Fibroblast of skin of left quadriceps (primary cell): ENCODE measurements at places on chromosomes 3 and 15.

GRCh38 chr3:131141770-131142169 is 115.1 kb downstream of the NEK11 start:
- DNase-seq: no peak

GRCh38 chr3:133381346-133382109 is 18.3 kb upstream of the BFSP2 start:
- DNase-seq: no peak

DNA sequence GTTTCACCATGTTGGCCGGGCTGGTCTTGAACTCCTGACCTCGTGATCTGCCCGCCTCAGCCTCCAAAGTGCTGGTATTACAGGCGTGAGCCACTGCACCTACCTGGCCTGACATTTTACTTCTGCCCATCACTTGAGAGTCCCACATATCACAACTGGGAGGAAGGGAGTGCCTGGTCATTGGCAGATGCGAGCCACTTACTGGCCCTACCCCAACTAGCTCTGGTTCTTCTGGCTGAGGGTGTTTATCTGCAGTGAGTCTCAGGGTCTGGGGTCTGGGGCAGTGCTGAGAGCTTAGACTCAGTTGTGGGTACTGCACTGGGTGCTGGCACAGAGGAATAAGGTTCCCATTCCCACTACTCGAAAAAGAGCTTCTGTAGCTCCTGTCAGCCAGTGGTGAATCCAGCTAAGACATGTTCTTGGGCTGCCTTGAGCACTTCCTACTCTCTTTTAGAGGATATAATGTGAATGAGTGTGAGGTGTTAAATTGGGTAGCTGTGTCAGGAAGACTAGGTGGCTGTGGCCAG is 30.2 kb downstream of the DAG1 start:
- no peak for DNase-seq

GRCh38 chr15:63063877-63064409 is 21.4 kb downstream of the TPM1 start:
- DNase-seq: no peak

DNA sequence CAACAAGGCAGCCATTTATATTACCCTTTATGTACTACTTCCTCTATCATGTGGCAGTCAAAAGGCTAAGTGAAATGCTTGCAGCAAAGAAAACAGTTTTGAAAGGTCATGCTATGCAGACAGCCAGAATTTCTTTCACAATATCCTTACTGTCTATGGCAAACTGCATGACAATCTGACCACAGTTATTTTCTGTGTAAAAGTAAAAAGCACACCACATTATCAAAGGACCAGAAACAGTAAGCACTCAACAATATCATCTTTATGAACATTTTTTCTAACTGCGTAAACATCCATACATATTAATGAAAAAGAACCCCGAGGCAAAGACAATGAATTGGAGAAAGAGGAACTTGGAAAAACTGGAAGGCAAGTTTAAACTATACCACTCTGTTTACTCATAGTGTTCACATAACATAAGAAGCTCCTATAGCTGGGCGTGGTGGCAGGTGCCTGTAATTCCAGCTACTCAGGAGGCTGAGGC is 47.9 kb downstream of the PIK3CB start:
- DNase-seq: peak; percentile 19

DNA sequence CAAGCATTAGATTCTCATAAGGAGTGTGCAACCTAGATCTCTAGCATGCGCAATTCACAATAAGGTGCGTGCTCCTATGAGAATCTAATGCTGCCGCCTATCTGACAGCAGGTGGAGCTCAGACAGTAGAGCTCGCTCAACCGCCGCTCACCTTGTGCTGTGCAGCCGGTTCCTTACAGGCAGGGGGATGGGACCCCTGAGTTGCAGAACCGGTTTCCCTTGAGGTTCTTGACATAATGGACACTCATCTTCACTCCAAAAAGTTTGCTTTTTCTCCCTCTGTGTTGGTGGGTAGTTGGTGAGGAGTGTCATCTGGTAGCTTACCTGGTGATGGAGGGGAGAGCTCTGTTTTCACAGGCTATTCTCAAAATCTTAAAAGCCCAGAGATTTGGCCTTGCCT is 324.0 kb upstream of the TBL1XR1 start:
- no peak for DNase-seq

DNA sequence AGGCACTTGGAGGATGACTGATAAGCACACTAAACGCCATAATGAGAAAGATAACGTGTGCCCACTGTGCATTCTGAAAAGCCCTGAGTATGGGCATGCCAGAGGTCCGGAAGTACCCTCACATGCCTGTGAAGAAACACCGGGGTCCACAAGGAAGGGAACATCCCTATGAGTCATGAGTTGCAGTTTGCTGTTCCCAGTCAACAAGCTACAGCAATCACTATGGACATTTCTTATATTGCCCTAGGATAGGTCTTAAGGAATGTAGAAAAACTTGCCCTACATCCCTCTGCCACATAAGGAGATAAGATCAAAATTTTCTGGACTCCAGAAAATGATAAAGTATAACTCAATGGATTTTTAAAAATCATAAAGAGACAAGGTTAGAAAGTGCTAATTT is 9.9 kb downstream of the MB21D2 start:
- no peak for DNase-seq

DNA sequence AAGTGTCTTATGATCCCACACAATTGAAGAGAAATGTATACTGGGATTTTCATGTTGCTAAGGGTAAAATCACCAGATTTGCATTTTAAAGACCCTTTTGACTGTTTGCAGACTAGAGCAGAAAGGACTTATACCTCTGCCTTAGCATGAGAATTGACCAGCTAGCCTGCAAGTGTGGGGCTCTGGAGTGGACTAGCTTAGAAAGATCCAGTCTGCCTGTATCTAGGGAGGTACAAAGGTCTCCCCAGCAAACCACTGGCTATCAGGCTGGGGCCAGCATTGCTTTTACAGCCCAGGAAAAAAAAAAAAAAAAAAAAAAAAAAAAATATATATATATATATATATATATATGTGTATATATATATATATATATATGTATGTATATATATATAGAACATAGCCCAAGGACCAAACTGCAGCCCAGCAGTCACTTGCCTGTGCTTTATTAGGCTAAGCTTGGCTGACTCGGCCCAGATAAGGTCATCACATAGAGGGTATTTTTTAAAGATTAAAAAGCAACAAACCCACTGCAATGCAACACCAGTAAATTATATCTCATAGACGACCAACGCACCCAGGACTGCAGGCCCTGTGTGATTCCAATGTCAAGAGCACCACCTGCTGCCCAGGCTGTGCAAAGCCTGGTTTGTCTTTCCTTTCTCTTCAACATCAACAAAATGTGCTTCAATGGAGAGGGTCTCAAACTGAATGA is 63.7 kb downstream of the DCLK3 start:
- no peak for DNase-seq

- no peak for DNase-seq
Measured at GRCh38 chr3:58874795-58875194, 175.0 kb downstream of the CFAP20DC start.
